ENCODE measurements at places on chromosomes 1 and 21.

DNA sequence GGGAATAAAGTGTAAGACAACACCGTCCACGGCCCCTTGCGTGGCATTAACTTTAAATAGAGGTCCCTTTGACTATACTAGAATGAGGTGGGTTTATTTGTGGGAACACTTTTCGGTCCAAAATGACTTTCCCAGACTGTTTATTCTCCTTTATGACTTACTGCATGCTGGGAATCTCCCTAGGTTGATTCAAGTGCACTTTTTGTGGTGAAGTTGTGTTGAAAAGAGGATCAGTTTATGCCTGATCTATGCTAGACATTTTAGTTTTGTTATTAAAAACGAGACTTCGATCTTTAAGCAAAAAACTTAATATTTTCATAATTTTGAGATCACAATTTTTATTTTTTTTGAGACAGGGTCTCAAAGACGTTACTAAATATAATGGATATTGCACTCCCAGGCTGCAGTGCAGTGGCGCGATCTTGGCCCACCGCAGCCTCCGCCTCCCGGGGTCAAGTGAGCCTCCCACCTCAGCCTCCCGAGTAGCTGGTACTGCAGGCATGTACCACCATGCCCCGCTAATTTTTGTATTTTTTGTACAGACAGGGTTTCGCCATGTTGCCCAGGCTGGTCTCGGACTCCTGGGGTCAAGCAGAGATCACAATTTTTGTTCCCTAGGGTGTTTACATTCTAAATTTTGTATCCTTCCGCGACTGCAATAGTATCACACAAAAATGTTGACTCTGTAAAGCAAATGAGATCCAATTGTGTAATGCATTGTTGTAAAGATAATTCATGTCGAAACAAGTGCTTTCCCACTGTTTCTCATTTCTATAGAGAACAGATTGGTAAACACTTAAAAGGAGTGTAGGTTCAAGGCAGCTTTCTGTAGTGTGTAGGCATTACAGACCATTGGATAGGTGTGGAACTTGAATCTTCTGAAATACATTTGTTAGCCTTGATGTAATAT, 1.6 kb downstream of the CDC42 start:
- peak; percentile 46 for DNase-seq

GRCh38 chr21:37868446-37869295, 47.6 kb downstream of the KCNJ6 start:
- DNase-seq: peak; percentile 51

- no peak for DNase-seq
Measured at GRCh38 chr1:151546011-151546925, 6.2 kb downstream of the TUFT1 start.

DNA sequence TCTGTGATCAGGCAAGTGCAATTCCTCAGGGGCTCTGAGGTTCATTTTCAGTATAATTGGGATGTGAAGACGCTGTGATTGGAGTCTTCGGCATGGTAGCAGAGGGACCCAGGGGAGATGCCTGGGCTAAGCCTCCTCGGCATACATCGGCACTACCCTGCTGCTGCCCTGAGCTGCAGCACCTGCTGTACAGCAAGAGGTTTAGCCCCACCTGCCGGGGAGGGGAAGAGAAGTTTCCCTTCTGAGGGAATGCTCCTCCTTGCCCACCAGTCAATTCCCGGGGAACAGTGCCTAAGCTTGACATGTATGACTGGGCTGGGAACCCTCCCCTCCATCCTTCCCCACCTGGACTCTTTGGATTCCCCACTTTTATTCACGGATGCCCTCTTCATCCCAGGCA, 24.9 kb downstream of the CNIH3 start:
- no peak for DNase-seq

DNA sequence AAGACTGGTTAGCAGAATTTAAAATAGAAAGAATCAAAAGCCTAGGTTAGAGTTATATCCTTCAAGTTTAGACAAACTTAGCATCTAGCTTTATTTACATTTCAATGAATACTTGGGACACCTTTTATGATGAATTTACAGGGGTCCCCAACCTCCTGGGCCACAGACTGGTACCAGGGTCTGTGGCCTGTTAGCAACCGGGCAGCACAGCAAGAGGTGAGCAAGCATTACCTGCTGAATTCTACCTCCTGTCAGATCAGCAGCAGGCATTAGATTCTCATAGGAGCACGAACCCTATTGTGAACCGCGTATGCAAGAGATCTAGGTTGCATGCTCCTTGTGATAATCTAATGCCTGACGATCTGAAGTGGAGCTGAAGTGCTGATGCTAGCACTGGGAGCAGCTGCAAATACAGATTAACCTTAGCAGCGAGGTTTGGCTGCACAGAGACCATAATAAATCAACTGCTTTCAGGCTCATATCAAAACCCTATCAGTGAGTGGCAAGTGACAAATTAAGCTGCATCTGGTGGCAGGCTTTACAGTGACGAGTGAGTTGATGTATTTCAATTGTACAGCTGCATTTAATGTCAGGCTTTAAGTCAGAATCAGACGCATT, 82.0 kb downstream of the UCHL5 start:
- DNase-seq: no peak

DNA sequence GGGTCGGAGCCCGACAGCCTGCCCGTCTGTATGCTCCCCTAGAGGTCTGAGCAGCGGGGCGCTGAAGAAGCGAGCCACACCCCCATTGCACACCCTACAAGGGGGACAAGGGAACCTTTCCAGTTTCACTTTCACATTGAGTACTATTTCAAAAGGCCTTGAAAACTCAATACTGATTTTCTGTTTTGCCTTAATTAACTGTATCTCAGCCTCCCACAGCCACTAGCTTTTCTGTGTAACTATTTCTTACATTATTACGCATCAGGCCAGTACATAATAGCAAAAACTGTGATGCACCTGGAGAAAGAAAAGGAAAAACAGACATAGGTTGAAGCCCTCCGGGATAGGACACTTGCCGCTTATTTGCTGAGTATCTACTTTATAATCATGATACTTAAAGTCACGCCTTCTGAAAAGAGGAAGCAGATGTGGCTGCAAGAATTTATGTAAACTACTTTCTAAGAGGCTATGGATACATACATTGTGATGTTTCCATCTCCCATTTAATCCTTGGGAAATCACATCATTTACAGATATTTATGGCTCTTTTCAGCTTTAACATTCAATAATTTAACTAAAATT, 1719.5 kb downstream of the MRPL39 start:
- no peak for DNase-seq
